Kidney (tissue), 22 donors: ENCODE measurements at places on chromosomes 1 and 21.
A peak's percentile ranks its signal among the peaks of the same experiment; 100 is the strongest.

DNA sequence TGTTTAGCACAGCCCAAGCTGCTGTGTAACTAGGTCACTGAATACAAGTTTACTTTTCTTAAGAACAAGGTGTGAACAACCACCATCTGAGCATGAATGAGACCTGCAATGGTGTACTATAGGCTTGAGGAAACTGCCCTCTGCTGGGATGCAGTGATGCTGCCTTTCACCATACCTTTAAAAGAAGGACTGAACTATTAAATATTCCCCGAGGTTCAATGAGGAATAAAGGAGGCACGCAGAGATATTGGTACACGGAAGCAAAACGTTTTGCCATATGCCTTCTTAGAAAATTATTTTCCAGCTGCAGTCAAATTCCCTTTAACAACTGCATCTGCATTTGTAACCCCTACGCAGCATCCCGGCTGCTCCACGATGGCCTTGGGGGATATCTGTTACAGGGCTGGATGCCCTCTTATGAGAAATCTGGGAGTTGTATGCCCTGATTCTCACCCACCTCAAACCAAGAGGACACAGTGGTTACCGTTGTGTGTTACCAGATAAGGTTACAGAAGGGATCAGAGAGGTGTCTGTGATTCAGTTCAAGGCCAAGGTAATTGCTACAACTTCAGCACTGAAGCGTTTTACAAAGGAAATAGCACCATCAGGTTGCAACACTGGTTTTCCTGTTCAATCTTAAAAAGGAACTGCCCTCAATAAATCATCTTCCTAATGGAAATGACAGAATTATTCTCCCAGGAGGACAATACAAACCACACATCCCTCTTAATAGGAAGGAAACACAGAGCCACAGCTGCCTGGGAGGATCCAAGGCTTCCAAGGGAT is 470.5 kb downstream of the LTN1 start:
- DNase-seq: peak; percentile 58
- no peaks in the 10 kb centered on the region for H3K27me3 ChIP-seq
- peaks cover 3% of the 10 kb centered on the region for H3K4me1 ChIP-seq
- H3K4me3 ChIP-seq: no peak overlapping the region
- H3K36me3 ChIP-seq: no peaks in the 10 kb centered on the region
- H3K27ac ChIP-seq: no peak overlapping the region

- no peaks in the 10 kb centered on the region for H3K27me3 ChIP-seq
- peaks cover 10% of the 10 kb centered on the region for H3K4me1 ChIP-seq
- H3K4me3 ChIP-seq: no peak overlapping the region
- peak; percentile 77 for DNase-seq
Observed at GRCh38 chr1:24098943-24099638, 12.8 kb downstream of the MYOM3 start.

GRCh38 chr1:119711804-119712341 is at the start of gene PHGDH:
PHGDH (plus strand) TSS chr1:119711934; CDS start chr1:119712023, 89 bp downstream.
- no peak within 1 kb of the TSS for H3K27ac ChIP-seq
- peak; percentile 88 for DNase-seq
- no peaks in the 10 kb centered on the region for H3K36me3 ChIP-seq

GRCh38 chr1:180542838-180543145 is 16.0 kb upstream of the OVAAL start:
- no peak overlapping the region for H3K27ac ChIP-seq
- H3K36me3 ChIP-seq: no peaks in the 10 kb centered on the region
- no peaks in the 10 kb centered on the region for H3K27me3 ChIP-seq
- H3K4me3 ChIP-seq: no peak overlapping the region
- DNase-seq: no peak
- H3K4me1 ChIP-seq: no peaks in the 10 kb centered on the region

DNA sequence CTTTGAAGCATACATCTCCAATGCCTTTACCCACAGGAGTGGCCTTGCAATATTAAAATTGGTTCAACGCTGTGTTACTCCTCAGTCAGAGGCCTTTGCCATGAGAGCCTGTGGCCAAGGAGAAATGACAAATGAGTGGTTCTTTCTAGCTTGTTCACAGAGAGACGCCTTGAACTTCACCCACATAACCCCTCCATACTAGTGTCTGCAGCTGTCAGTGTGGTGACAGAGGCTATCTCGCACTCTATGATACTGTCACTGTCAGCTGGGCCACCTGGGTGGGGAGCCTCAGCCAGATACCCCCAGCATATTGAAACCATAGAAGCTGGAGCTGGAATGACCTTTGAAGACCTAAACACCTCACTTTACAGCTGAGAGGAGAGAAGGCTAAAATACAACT is 57.4 kb upstream of the LBR start:
- no peaks in the 10 kb centered on the region for H3K36me3 ChIP-seq
- no peaks in the 10 kb centered on the region for H3K4me1 ChIP-seq
- no peak for DNase-seq
- H3K4me3 ChIP-seq: no peak overlapping the region

DNA sequence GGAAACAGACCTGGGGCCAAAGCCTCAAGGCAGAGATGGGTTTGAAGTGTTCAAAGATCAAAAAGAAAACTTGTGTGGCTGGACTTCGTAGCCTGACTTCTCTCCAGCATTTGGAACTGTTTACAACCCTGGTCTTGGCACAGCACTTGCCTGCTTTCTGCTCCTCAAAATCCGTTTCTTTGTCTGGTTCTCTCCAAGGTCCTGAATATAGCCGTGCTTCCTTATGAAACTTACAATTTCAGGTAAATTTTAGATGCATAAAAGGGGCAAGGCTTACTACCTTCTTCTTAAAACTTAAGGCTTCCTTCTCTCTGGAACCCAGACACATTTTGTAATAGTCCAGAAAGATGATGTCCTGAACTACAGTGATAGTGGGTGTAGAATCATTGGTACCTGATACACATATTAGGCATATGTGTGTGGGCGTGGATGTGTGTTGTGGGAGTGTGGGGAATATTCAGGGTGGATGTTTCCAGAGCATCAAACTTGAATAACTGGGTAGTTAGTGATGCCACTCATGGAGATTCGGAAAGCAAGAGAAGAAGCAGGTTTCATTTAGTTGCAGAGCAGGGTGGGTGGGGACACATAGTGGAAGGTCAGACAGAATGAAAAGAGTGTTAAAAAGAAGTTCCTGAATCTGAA is 26.4 kb upstream of the FAM78B start:
- no peak overlapping the region for H3K27ac ChIP-seq
- H3K4me1 ChIP-seq: no peaks in the 10 kb centered on the region
- no peaks in the 10 kb centered on the region for H3K27me3 ChIP-seq
- H3K4me3 ChIP-seq: no peak overlapping the region
- no peaks in the 10 kb centered on the region for H3K36me3 ChIP-seq
- DNase-seq: peak; percentile 26

- no peaks in the 10 kb centered on the region for H3K27me3 ChIP-seq
- H3K4me3 ChIP-seq: no peak overlapping the region
- no peak for DNase-seq
- peak overlapping the region; percentile 94 for H3K27ac ChIP-seq
- peaks cover 40% of the 10 kb centered on the region for H3K4me1 ChIP-seq
Observed at GRCh38 chr1:185568155-185569123, 165.8 kb upstream of the HMCN1 start.
